NCI-H226 (cell line): ENCODE measurements at places on chromosomes 16 and 17.

DNA sequence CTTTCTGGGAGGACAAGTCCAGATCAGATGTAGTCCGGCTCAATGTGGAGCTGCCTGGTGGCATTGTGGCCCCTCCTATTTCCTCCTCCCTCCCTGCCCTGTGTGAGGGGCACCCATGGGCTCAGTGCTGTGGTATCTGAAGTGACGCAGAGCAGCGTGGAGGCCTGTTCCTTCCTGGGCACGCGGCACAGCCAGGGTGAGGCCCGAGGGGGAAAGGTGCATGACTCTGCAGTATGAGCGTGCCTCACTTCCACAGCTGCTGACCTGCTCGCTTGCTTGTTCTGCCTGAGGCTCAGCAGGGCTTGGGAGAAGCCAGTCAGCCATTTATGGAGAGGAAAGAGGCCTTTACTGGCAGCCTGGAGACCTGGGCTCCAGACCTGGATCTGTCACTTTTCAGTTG, 11.7 kb downstream of the TMEM238L start:
- no peak for DNase-seq

DNA sequence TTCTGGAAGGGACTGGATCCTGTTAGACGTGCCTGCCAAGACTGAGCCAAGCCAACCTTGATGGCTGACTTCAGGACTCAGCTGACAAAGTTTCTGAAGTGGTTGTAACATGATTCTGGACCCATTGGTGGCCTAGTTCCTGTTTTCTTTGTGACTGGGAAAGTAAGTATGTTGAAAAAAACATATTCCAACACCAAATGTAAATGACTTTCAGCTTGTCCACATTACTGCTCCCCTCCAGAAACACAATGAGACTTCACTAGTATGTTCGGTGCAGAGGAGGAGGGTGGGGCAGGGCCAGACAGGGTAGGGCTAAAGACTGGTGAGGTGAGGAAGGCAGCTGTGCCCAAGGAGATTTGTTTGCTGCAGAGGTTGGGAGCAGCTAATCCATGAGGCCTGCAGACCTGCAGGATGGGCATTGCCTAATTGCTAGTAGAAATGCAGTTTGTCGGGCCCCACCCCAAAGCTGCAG, 26.4 kb downstream of the NMT1 start:
- no peak for DNase-seq

DNA sequence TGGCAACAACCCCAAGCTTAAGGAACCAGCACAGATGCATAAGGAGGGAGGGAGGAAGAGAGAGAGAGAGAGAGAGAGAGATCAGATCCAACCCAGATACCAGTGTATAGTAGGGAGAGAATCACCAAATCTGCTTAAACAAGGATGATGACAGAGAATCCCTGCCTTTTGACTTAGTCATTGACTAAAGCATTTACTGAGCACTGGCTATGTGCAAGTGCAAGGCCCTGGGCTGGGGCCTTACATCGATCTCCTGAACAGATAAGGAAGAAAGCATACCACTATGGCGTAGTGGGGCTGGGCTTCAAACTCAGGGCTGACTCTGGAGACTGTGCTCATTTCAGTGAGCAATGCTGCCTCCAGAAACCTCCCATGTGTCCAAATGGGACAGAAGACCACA, 15.8 kb downstream of the TSNAXIP1 start:
- no peak for DNase-seq

- no peak for DNase-seq
These were observed 2.1 kb downstream of the MPO start for GRCh38 chr17:58278661-58279015.

DNA sequence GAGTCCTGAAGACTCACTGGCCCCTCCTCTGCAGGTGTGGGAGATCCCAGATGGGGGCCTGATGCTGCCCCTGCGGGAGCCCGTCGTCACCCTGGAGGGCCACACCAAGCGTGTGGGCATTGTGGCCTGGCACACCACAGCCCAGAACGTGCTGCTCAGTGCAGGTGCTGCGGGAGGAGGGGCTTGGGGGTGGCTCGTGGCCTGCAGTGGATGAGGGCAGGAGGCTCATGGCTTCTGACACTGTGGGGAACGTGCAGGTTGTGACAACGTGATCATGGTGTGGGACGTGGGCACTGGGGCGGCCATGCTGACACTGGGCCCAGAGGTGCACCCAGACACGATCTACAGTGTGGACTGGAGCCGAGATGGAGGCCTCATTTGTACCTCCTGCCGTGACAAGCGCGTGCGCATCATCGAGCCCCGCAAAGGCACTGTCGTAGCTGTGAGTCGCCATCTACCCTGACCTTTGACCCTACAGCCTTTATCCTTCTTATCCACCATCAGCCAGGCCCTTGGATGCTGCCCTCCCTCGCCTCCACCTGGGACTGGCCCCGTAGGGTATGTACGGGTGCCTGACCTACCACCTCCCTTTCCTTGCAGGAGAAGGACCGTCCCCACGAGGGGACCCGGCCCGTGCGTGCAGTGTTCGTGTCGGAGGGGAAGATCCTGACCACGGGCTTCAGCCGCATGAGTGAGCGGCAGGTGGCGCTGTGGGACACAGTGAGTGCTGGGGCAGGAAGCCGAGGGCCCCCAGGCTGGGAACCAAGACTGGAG, 3.6 kb downstream of the CORO1A start:
- no peak for DNase-seq

DNA sequence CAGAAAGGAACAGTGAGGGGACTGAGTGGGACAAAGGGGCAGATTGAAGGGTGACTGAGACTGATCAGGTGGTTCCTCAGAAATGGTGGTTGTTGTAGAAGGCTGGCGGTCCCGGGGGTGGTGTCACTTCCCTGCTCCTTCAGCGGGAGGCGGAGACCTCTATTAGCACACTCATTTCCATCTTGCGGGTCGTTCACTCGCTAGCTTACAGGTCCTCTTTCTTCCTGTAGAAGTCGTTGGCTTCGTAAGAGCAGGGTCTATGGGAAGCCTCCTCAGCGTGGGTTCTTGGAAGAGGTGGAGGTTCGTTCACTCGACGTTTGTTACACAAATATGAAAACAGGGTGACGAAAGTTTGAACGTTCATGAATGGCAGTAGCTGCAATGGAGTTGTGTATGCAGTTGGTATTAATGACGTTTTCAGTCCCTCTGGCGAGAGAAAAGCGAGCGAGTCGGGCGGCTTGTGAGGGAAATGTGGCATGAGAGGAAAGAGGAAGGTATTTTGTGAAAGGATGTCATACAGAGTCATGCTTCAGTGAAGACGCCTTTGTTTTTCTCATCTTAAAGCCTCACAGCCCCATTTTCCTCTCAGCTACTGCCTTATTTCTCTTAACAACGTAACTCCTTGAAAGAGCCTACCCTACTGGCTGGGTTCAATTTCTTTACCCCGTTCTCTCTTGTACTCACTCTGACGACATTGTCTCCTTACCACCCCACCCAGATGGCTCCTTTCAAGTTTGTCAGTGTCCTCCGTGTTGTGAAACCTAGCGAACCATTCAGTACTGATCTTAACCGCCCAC, 667 bp downstream of the EFCAB13 start:
- no peak for DNase-seq

- no peak for DNase-seq
These were observed 4.0 kb downstream of the HIC1 start for GRCh38 chr17:2058586-2059546.
